ENCODE measurements at places on chromosomes 2 and 18.

GRCh38 chr2:45332094-45332493 lies 279.0 kb downstream of the SRBD1 start:
- DNase-seq, result no peak

- DNase-seq, result no peak
These were observed 2.4 kb downstream of the OSBPL1A start for GRCh38 chr18:24395049-24395795.

DNA sequence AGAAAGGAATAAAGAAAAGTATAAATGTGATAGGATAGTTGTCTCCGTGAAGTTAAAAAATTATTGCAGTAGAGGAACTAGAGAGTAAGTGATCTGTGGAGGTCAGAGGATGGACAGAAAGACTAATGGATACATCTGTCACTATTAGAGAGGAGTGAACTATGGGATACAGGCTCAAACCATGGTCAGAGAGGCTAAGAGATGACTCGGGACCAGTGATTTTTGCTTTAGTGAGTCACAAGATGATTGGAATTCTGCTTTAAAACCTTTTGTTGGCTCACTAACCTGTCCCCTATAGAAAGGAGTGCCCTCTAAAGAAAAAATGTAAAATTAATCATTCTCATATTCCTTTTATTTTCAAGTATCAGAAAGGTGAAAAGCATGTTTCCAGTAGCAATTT lies 30.3 kb downstream of the ALMS1 start:
- no peak for DNase-seq

DNA sequence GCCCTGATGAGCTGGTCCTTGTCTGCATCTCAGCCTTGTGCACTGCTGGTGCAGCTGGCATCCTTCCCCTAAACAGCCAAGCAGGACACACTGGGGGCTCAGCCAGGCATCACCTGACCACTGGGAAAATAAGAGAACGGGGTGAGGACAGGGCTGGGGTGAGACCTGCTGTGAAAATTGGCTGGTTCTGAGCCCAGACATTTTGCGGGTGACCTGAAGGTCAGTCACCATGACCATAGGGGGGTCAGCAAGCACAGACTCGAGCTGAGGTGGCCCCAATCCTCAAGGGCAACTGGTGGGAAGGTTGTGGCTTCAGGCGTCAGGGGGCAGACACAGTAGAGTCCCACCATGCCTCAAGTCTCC lies 144.9 kb upstream of the TWIST2 start:
- no peak for DNase-seq

- DNase-seq, result no peak
These were observed 539.6 kb downstream of the PID1 start for GRCh38 chr2:228731517-228731916.

- DNase-seq, result no peak
These were observed 23.8 kb downstream of the SOWAHC start for GRCh38 chr2:109637749-109638570.

GRCh38 chr2:189521699-189522434 lies 58.7 kb downstream of the SLC40A1 start:
- no peak for DNase-seq

GRCh38 chr2:67499989-67500388 lies 102.9 kb downstream of the ETAA1 start:
- no peak for DNase-seq

DNA sequence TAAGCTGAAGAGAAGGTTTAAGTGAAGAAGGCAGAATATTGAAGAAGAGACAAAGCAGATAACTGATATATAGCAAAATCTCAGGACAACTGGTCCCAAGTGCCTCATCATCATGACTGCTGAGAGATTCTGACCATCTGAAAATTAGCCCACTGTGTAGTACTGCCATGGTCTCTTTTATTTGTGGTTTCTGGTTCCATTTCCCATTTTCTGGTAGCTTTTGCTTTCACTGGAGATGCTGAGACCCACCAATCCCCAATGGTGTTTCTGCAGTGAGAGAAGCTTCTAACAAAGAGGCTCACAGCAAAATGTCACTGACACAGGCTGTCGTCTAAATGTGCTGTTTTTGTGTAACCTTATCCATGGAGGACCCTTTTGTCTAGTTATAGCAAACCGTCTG lies 79.5 kb downstream of the TMEM163 start:
- no peak for DNase-seq

- DNase-seq, result peak; percentile 28
These were observed 684.4 kb downstream of the NRXN1 start for GRCh38 chr2:50347358-50348044.

GRCh38 chr18:3157606-3158005 lies 62.2 kb downstream of the MYOM1 start:
- no peak for DNase-seq

DNA sequence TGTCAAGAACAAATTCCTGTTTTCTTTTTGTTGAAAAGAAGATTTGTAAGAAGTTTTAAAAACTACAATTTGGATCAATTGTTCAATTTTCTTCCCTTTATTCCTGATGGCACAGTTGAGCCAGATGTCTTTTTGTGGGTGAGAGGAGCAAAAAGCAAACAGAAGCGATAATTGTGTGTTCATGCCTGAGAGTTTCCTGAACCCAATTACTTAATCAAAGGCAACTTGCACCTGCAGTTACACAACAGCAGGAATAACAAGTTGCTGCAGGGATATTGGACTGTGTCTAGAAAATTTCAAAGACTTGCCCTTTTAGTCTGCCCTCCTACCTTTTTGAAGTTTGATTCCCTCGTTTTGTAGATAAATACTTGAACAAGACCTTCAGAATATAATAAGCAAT lies 383.6 kb downstream of the DSEL start:
- DNase-seq, result peak; percentile 97

DNA sequence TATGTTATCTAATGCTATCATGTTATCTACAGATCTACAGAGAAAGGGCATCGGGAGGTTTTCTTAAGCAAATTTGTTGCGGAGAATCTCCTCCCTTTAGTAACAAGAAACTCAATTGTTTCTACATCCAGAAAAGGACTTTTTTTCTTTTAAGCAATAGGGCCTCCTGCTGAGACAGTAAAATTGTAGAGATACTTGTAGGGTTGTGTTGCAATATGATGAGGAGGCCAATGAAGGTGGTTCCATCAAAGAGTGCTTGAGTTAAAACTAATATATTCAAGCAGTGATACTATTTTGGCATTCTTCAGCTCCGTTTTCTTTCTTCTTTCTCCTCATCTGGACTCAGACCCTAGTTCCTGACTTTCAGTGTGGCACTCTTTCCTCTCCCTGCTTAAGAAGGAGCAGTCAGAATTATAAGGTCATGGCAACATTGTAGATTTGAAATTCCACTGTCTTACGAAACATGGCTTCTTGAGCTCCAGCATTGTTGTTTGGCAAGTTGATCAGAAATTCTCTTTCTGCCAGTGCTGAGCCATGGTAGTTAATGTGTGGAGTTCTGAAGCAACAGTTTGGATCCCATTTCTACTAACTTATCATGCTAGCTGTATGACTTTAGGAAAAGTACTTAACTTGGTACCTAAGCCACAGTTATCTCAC lies 202.0 kb upstream of the SLC14A2 start:
- no peak for DNase-seq

GRCh38 chr2:158072361-158072760 lies 29.3 kb upstream of the UPP2 start:
- no peak for DNase-seq

- no peak for DNase-seq
These were observed 8.5 kb downstream of the ZNF516 start for GRCh38 chr18:76486574-76486973.

DNA sequence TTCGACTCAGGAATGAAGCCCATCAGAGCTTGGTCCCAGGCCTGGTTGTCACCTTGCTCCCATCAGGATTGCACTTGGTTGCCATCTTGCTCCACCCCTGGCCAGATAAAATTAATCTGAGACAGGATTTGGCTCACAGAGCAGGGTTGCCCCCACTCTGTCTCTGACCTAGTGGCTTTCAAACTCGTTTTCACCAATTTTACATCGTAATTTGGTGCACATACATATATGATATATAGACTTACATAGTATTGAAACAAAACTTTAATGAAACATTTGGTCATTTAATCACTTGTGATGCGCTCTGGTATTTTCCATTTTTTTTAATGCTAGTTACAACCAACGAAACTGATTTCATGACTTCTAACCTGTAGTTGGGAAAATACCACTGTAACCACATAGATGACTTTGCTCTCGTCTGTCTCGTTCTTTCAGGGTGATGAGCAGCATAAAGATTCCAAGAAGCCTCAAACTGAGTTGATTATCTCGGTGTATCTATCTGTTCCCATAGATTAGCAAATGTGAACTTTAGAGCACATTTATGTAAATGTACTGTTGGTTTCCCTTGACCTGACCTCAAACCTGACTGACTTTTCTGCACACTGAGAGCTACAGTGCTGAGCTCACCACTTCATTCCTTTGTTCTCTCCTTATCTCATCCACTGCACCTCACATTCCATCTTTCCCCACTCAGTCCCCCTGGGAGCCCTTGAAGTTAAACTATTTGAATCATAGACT lies 30.5 kb upstream of the PLB1 start:
- no peak for DNase-seq

GRCh38 chr2:152243761-152244640 lies 68.4 kb upstream of the STAM2 start:
- DNase-seq, result no peak

DNA sequence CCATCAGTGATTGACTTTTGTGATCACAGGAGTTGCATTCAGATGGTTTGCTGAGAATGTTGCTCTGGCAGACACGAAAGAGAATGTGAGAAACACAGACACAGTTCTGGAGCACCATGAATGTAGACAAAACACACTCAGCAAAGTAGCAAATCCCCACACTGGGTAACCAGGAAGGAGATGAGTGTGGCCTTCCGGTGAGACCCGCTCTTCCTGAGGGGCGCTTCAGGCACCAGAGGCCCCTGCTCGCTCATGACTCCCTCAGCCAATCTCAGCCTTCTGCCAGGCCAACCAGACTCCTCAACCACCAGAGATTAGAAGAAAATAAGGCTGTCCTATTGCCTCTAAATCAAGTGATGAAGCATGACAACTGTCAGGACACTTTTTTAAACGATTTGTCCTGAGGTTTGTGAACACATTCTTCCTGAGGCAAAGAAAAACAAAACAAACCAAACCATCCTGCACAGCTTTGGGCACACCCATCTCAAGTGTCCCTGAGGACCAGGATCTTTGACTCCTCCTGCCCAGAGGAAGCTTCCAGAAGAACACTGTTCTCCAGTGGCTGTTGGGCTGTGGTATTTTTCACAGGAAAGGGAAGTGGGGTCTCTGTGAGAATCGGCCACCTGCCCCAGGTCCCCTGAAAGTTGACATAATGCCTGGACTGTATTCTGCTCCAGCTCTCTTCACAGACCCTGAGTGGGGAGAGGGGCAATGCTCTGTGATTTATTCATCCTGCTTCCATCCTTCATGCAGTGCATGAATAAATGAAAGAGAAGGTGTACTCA lies 152.8 kb downstream of the BCL11A start:
- DNase-seq, result no peak

DNA sequence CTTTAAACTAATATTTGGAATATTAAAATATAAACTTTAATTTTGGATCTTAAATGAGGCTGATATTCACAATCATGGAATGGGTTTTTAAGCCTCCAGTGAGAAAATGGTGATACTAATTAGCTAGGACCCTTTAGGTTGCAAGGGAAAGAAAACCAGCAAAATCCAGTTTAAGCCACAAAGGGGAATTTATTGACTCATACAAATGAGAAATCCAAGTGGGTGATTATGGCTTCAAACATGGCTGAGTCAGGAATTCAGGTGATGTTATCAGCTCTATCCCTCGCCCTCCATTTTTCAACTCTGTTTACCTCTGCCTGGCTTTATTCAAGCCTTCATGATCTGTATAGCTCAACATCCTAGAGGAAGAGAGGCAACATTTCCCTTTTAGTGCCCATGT lies 75.3 kb upstream of the DLX2 start:
- DNase-seq, result peak; percentile 13
